ENCODE measurements at places on chromosomes 4 and X. TPM values are rescaled to one million over a fixed set of nuclear protein-coding genes. Genes with fewer than 3 reads are reported as not detected.

DNA sequence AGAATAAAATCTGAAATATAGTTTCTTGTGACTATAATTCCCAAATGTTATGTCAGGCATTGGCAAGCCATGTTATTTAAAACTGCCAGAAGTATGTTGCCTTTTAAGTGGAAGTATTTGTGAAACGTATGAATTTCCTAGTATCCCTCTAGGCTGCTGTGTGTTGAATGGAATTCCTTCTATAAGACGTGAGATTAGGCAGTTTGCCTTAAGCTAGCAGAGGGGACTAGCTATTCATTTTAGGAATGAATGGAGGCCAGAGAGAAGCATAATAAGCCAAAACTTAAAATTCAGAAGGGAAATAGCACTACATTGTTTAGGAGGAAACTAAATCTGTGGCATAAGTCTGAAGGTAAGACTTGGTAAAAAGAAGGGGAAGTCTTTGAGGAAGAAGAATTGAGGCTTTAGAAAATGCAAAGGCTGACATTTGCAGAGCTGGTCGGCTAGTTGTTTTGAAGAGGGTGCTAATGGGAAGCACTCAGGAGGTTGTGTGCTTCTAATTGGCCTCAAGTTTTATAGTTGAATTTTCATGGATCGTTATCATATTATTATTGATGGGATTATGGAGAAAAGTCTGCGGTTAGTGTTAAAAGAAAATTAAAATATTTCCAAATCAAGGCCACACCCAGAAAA lies 57.1 kb downstream of the TMEM131L start:
- peaks cover 30% of the 10 kb centered on the region for H3K4me1 ChIP-seq
- H3K27ac ChIP-seq = peak overlapping the region; percentile 50
- no peak overlapping the region for H3K4me3 ChIP-seq
- peaks cover 5% of the 10 kb centered on the region for H3K36me3 ChIP-seq

DNA sequence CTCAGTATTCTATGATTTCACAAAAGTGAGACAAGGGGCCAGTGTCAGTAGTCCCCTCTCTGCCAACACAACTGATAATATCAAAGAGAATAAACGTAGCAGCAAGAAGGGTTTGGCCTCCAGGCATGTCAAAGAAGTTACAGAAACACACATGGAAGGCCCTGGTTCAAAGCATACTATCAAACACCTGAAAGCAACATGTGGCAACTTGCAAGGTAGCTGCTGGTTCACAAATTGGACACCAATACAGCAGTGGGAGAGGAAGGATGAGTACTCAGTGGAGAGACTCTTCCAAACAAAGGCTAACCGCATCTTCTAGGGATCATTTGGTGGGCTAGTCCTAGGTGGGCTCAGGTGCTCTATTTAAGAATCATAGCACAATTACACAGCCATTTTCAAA lies 74.9 kb upstream of the MAOA start:
- H3K27me3 ChIP-seq = no peaks in the 10 kb centered on the region
- H3K4me1 ChIP-seq = peaks cover 2% of the 10 kb centered on the region
- no peak for DNase-seq
- no peak overlapping the region for H3K27ac ChIP-seq
- no peaks in the 10 kb centered on the region for H3K36me3 ChIP-seq

DNA sequence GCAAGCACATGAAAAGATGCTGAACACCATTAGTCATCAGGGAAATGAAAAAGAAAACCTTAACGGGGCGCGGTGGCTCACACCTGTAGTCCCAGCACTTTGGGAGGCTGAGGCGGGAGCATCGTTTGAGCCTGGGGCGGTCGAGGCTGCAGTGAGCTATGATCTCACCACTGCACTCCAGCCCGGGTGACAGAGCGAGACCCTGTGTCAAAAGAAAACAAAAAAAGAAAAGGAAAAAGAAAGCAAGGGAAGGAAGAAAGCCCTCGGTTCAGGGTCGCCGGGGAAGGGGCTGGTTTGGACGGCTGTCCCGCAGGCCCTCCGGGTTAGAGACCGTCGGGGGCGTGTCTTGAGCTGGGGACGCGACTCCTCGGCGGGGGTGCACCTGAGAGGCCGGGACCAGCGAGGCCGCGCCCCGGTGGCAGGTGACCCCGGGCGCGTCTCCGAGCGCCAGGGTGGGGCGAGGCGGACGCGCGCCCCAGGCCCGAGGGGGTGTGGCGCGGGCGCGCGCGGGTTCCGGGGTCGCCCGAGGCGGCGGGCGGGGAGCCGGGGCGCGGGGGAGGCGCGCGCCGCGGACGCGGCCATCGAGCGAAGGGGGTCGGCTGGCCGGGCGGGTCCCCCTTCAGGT lies 478 bp upstream of the PLXNA3 start:
- peaks cover 18% of the 10 kb centered on the region for H3K36me3 ChIP-seq
- no peaks in the 10 kb centered on the region for H3K27me3 ChIP-seq
- no peaks in the 10 kb centered on the region for H3K4me1 ChIP-seq
- H3K4me3 ChIP-seq = peak overlapping the region; percentile 83

- peaks cover 6% of the 10 kb centered on the region for H3K36me3 ChIP-seq
- H3K27me3 ChIP-seq = no peaks in the 10 kb centered on the region
- no peak overlapping the region for H3K27ac ChIP-seq
- H3K4me1 ChIP-seq = no peaks in the 10 kb centered on the region
Observed at GRCh38 chrX:43718956-43719355, 62.9 kb downstream of the MAOA start.

- no peak overlapping the region for H3K27ac ChIP-seq
- peaks cover 9% of the 10 kb centered on the region for H3K36me3 ChIP-seq
- no peak overlapping the region for H3K4me3 ChIP-seq
- peaks cover 33% of the 10 kb centered on the region for H3K4me1 ChIP-seq
- no peaks in the 10 kb centered on the region for H3K27me3 ChIP-seq
- DNase-seq = no peak
Observed at GRCh38 chr4:169208516-169208915, 62.2 kb downstream of the SH3RF1 start.

DNA sequence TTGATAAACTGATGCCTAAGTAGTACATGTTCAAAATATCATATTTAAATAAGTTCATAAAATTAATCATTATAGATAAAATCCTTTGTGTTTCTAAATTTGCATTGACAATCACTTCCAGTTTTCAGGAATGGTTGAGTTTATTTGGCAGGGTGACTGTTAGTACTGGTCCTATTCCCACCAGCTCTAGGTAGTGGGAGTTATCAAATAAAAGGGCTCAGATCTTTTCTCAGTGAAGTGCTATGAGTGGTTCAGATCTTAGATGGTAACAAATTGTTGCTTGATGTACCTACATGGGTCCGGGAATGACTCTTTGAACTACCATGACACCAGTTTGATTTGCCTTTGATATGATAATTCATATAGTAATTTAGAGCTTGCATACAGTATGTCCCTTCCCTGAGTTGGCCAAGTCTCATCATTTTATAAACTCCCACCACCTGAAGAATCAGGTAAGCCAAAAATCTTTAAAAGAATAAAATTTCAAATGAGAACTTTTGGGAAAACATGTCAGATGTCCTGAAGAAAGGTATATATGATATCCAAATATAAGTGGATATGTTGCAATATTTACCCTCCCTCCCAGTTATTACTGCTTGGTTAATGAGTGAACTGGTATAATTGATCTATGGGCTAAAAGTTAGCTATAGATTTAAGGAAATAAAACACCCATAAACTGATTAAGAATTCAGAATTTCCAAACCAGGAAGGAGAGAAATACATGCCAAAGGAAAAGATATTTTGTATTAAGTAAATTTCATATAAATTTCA lies 28.6 kb downstream of the GPC3 start:
- DNase-seq = no peak
- peaks cover 2% of the 10 kb centered on the region for H3K4me1 ChIP-seq
- H3K36me3 ChIP-seq = peaks cover 12% of the 10 kb centered on the region

Gene TMSB15C
- 15.5 TPM for total RNA-seq

GRCh38 chr4:141158219-141158618 lies 24.9 kb upstream of the RNF150 start:
- no peak overlapping the region for H3K4me3 ChIP-seq
- DNase-seq = no peak
- peaks cover 1% of the 10 kb centered on the region for H3K36me3 ChIP-seq
- no peaks in the 10 kb centered on the region for H3K4me1 ChIP-seq

GRCh38 chr4:109233570-109233969 lies 68.9 kb downstream of the COL25A1 start:
- no peak overlapping the region for H3K4me3 ChIP-seq
- no peak for DNase-seq
- H3K36me3 ChIP-seq = no peaks in the 10 kb centered on the region
- no peaks in the 10 kb centered on the region for H3K27me3 ChIP-seq
- peaks cover 6% of the 10 kb centered on the region for H3K4me1 ChIP-seq

Gene HERC6
- total RNA-seq = 7.3 TPM

GRCh38 chr4:40121515-40121914 lies 64.9 kb downstream of the N4BP2 start:
- DNase-seq = no peak
- peaks cover 22% of the 10 kb centered on the region for H3K36me3 ChIP-seq
- peak overlapping the region; percentile 81 for H3K27ac ChIP-seq
- no peaks in the 10 kb centered on the region for H3K27me3 ChIP-seq
- no peak overlapping the region for H3K4me3 ChIP-seq
- no peaks in the 10 kb centered on the region for H3K4me1 ChIP-seq

DNA sequence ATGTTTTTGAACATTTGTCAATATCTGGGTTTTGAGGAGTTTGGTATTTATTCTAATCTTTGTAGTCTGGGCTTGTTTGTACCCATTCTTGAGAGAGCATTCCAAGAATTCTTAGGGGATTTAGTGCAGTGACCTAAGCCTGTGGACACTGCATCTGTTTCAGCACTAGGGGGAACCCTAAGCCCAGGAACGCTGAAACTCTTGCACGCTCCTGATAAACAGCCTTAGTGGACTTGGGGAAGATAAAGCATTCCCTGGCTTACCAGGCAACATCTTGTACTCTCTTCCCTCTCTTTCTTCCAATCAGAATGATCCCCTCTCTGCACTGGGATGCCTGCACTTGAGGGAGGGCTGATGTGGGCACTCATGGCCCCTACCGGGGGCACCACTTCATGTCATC lies 654.9 kb upstream of the HTR2C start:
- H3K27ac ChIP-seq = no peak overlapping the region
- no peaks in the 10 kb centered on the region for H3K27me3 ChIP-seq
- H3K4me1 ChIP-seq = no peaks in the 10 kb centered on the region
- H3K4me3 ChIP-seq = no peak overlapping the region

DNA sequence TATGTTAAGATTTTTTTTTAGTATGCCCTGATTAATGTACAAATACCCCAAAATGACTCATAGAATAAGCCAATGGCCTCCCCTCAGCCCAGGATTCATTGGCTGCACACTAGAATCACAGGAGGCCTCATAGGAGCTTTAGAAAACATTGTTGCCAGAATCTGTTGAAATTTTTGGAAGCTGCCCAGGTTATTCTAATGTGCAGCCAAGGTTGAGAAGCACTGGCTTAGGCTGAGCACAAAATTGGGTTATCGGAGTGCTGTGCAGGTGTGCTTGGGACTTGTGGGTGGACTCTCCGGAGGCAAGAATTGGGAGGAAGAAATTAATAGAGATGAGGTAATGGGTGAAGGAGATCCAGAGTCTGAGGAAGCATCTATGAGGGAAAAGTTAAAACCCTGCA lies 41.3 kb upstream of the VCX start:
- peaks cover 12% of the 10 kb centered on the region for H3K4me1 ChIP-seq
- H3K27me3 ChIP-seq = no peaks in the 10 kb centered on the region
- no peaks in the 10 kb centered on the region for H3K36me3 ChIP-seq

- H3K4me3 ChIP-seq = no peak overlapping the region
- no peak overlapping the region for H3K27ac ChIP-seq
- no peak for DNase-seq
Observed at GRCh38 chrX:129115104-129115503, 408.2 kb downstream of the SMARCA1 start.

Gene CCDC120
- total RNA-seq = 27.1 TPM

DNA sequence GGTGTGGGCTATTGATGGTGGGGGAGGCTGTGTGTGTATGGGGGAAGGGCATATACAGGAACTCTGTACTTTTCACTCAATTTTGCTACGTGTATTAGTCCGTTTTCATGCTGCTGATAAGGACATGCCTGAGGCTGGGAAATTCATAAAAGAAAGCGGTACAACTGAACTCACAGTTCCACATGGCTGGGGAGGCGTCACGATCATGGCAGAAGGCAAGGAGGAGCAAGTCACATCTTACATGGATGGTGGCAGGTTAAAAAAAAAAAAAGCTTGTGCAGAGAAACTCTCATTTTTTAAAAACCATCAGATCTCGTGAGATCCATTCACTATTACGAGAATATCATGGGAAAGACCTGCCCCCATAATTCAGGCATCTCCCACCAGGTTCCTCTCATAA lies 152.3 kb downstream of the NEK1 start:
- H3K27ac ChIP-seq = no peak overlapping the region
- peaks cover 38% of the 10 kb centered on the region for H3K36me3 ChIP-seq
- no peak overlapping the region for H3K4me3 ChIP-seq
- H3K27me3 ChIP-seq = no peaks in the 10 kb centered on the region
- H3K4me1 ChIP-seq = peaks cover 2% of the 10 kb centered on the region
- DNase-seq = no peak

Gene HAND2
- 3.9 TPM for total RNA-seq

GRCh38 chr4:70571772-70572171 lies 20.3 kb upstream of the AMBN start:
- no peak overlapping the region for H3K4me3 ChIP-seq
- no peaks in the 10 kb centered on the region for H3K27me3 ChIP-seq
- peaks cover 4% of the 10 kb centered on the region for H3K4me1 ChIP-seq

GRCh38 chr4:81245218-81246009 lies 30.4 kb upstream of the PRKG2 start:
- no peaks in the 10 kb centered on the region for H3K36me3 ChIP-seq
- DNase-seq = no peak
- no peaks in the 10 kb centered on the region for H3K27me3 ChIP-seq

DNA sequence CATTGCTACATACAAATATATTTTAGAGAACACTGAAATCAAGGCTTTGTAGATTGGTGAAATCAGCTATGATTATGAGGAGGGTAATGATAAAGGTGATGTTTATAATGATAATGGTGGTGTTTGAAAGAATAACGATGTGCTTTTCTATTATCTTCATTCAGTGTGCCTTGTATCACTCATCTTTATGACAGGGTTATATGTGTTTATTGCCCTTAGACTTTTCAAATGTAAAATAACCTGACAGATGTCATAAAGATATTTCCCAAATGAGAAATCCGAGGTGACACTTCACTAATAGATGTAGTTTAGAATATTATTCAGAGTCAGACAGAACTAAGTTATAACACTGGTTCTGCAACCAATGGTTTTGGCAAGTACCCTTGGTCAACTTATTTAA lies 323.0 kb upstream of the SPANXN4 start:
- H3K4me3 ChIP-seq = no peak overlapping the region
- H3K4me1 ChIP-seq = no peaks in the 10 kb centered on the region
- H3K36me3 ChIP-seq = no peaks in the 10 kb centered on the region
- DNase-seq = no peak
- H3K27ac ChIP-seq = no peak overlapping the region

- H3K36me3 ChIP-seq = no peaks in the 10 kb centered on the region
- no peak overlapping the region for H3K27ac ChIP-seq
- H3K4me3 ChIP-seq = no peak overlapping the region
- DNase-seq = no peak
- H3K4me1 ChIP-seq = no peaks in the 10 kb centered on the region
Observed at GRCh38 chr4:42385516-42385915, 11.8 kb upstream of the SHISA3 start.

- H3K27ac ChIP-seq = no peak overlapping the region
- no peak for DNase-seq
- no peaks in the 10 kb centered on the region for H3K27me3 ChIP-seq
- H3K36me3 ChIP-seq = peaks cover 10% of the 10 kb centered on the region
- H3K4me1 ChIP-seq = peaks cover 2% of the 10 kb centered on the region
Observed at GRCh38 chrX:10570601-10571000, 49.8 kb downstream of the MID1 start.

Data from progenitor cell of endocrine pancreas (in vitro differentiated cells).